ENCODE measurements at places on chromosomes 11 and 22. TPM values are rescaled to one million over a fixed set of nuclear protein-coding genes. Genes with fewer than 3 reads are reported as not detected.

The CCDC73 gene
- total RNA-seq = not detected

The FOXRED2 gene
- 13.7 TPM for total RNA-seq

The TMEM45B gene
- 0.53 TPM for total RNA-seq

The SLC17A6 gene
- not detected for total RNA-seq

The MYO7A gene
- total RNA-seq = 16.7 TPM

The MS4A7 gene
- total RNA-seq = 48.4 TPM

The DGCR6 gene
- 2.8 TPM for total RNA-seq

The DENND6B gene
- total RNA-seq = 14.0 TPM

The MS4A4E gene
- 7.1 TPM for total RNA-seq

The MCHR1 gene
- 0.76 TPM for total RNA-seq

The CCDC116 gene
- total RNA-seq = 0.89 TPM

The ASPHD2 gene
- total RNA-seq = 1.2 TPM

The ADM2 gene
- 0.09 TPM for total RNA-seq

The FGF4 gene
- 9.2 TPM for total RNA-seq

The MUC5AC gene
- 0.27 TPM for total RNA-seq

The SDHD gene
- 75.5 TPM for total RNA-seq

The LRRC55 gene
- not detected for total RNA-seq

The SHISAL1 gene
- 2.1 TPM for total RNA-seq

The LIF gene
- 3.2 TPM for total RNA-seq

The SLCO2B1 gene
- total RNA-seq = 81.1 TPM

All from sciatic nerve (tissue), 2 donors.